Suppressor macrophage treated with lipopolysaccharide for 4 hours (primary cell): ENCODE measurements at places on chromosomes 11 and 22.

DNA sequence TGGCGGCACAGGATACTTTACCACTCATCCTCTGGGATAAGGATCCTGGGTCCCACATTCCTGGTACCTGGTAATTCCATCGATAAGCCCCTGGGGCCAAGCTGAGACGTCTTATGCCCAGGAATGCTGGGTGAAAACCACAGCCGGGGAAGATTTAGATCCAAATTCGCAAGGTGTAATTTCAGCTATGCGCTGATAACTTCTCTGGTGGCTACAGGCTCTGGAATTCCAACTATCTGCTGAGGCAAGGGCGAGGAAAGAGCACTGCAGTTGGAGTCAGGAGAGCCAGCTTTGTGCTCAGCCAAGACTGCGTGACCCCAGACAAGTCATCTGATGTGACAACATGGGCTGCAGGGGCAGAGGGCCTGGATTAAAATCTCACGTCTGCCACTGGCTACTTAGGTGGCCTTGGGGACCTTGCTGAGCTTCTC lies 9.9 kb upstream of the MYEOV start:
- no peak for DNase-seq

- DNase-seq: no peak
Observed at GRCh38 chr11:47261291-47261800, 3.5 kb downstream of the NR1H3 start.

- DNase-seq: no peak
Observed at GRCh38 chr11:5536482-5536881, 11.9 kb downstream of the OR52H1 start.

DNA sequence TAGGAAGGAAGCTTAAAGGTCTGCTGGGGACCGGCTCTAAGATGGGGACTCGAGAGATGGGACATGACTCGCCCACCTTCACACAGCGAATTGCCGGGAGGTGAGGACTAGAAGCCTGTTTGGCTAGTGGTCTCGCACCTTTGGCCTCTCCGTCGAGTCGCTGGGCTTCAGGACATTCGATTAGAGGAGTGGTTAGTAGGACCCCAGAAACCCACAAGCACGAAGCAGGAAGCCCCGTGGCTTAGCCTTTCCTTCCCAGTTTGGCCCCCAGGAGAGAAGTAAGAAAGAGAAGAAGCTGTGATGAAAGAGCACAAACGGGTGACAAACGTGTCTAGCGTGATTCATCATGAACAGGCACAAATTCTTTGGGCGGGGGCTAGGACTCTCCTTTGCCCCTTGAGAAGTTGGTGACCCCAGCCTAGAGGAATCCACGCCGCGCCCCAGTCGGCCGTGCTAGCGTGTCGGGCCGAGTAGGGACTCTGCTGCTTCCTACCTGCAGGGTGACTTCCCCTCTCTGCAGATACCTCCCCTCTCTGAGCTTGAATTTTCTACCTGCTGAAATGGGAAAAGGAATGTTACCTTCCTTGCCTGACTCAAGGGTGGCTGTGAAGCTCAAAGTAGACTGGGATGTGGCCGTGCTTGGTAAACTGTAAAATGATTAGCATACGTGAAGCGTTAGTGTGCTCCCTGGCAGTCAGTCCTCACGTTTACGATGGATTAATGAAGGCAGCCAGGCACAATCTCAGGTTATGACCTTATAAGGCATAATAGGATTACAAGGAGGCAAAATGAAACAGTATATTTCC lies 1.1 kb upstream of the ADM start:
- peak; percentile 92 for DNase-seq

DNA sequence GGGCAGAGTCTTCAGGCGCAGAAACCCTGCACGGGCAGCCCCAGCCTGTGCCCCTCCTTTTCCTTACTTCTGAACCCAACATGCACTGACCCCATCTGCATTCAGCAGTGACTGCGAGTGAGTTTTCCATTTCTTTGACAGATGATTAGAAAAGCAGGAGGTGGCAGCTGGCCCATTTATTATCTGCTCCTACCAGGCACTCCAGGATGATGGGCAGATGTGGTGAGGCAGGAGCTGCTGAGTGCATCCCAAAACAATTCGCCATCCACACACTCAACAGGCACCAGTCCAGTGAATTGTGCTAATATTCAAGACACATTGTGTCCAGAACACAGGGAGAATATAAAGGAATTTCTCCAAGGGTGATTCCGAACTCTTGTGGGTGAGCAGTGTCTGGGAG lies 208.5 kb downstream of the TENM4 start:
- DNase-seq: no peak

- DNase-seq: no peak
Observed at GRCh38 chr11:115092516-115092915, 411.7 kb downstream of the CADM1 start.

DNA sequence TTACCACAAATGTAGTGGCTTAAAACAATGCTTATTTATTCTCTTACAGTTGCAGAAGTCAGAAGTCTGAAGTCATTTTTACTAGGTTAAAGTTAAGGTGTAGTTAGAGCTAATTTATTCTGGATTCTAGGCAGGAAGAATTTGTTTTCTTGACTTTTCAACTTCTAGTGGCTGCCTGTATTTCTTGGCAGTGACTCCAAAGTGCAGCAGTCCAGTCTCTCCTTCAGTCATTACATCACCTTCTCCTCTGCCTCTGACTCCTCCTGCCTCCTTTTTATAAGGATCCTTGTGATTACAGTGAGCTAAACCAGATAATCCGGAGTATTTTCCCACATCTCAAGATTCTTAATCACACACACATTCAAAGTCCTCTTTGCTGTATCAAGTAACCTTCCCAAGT lies 581.4 kb downstream of the KCNA4 start:
- no peak for DNase-seq

GRCh38 chr11:38411149-38411548 lies 1813.1 kb upstream of the RAG2 start:
- no peak for DNase-seq

DNA sequence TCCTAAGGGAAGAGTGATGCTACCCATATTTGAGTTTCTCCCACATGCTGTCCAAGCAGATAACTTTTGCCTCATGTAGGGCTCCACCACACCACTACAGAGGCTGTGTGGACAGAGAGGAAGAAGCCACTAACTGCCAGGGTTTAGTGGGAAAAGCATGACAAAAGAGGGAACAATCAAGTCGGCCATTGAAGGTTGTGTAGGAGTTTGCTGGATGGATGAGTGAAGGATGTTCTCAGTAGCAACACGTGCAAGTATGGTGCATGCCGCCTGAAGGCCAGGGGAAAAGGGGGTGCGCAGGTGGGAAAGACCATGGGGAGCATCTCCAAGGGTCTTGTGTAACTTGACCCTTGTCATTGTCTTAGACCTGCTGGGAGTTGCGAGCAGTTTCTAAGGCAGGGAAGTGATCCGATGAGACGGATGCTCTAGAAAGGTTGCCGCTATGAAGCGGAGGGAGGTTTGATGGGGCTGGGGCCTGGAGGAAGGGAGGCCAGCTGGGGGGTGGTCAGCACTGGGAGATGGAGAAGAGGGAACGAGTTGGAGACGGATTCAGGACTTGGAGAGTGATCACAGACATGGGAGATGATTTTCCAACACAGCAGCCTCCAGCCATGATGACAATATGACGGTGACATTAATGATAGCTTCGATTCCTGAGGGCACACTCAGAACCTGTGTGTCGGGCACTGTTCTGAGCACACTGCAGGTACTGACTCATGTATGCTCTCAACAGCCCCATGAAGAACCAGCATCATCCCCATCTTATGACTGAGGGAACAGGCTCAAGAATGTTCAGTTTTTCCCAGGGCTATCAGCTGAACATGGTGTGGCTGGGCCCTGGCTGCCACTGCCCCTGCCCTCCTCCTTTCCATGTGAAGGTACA lies 53.7 kb downstream of the CD6 start:
- DNase-seq: no peak

- DNase-seq: no peak
Observed at GRCh38 chr11:67588136-67588503, 4.5 kb downstream of the GSTP1 start.

DNA sequence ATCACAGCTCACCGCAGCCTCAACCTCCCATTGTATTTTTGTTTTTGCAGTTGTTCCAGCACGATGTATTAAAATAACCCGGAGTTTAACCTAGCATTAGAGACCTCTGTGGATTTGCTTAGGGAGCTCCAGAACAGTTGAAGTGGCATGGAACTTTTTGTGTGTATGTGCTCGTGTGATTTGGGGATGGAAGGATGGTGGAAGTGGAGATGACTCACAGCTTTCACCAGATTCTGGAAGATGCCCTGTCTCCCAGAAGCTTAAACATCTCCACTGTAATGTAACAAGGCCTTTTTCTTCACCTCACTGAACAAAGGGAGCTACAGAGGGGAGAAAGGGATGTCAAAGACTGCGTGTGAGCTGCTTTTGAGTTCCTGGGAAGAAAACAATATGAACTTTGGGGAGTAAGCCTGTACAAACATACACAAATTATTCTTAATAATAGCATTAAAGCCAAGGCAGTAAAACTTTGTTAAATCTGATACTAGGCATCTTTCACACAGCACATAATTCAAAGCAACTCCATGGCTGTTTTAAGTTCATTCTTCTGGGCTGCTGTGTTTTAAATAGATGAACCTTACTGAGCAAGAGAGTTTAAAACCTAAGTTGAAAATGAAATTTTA lies 226.4 kb downstream of the ADAMTS15 start:
- DNase-seq: no peak

DNA sequence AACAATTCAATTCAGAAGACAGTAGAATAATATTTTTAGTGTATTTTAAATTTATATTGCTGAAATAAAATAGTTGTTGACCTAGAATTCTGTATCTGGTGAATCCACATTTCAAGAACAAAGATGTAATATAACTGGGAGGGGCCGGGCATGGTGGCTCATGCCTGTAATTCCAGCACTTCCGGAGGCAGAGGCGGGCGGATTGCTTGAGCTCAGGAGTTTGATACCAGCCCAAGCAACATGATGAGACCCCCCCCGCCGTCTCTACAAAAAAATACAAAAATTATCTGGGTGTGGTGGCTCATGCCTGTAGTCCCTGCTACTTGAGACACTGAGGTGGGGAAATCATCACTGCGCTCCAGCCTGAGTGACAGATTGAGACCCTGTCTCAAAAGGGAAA lies 72.6 kb downstream of the CD82 start:
- DNase-seq: no peak

GRCh38 chr22:46079861-46080821 lies 70.2 kb upstream of the PPARA start:
- no peak for DNase-seq

DNA sequence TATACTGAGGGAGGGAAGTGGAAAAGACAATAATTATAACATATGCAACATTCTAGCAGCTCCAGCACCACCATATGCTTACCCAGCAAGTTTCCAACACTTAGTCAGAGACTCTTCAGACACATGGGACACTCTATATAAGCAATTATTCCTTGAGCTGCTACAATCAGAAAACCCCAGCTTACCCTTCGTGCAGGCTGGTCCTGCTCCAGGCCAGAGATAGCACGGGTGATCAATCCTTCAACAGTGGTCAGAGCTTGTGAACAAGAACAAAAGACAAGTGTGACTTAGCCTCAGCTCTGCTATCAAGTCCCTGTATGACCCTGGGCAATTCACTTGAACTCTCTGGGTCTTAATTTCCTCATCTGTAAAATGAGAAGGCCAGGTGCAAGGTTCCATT lies 1.5 kb downstream of the ZPR1 start:
- no peak for DNase-seq

GRCh38 chr11:1205987-1206331 lies 16.9 kb upstream of the MUC5B start:
- no peak for DNase-seq

- no peak for DNase-seq
Observed at GRCh38 chr11:77249427-77249826, 52.1 kb downstream of the GDPD4 start.

DNA sequence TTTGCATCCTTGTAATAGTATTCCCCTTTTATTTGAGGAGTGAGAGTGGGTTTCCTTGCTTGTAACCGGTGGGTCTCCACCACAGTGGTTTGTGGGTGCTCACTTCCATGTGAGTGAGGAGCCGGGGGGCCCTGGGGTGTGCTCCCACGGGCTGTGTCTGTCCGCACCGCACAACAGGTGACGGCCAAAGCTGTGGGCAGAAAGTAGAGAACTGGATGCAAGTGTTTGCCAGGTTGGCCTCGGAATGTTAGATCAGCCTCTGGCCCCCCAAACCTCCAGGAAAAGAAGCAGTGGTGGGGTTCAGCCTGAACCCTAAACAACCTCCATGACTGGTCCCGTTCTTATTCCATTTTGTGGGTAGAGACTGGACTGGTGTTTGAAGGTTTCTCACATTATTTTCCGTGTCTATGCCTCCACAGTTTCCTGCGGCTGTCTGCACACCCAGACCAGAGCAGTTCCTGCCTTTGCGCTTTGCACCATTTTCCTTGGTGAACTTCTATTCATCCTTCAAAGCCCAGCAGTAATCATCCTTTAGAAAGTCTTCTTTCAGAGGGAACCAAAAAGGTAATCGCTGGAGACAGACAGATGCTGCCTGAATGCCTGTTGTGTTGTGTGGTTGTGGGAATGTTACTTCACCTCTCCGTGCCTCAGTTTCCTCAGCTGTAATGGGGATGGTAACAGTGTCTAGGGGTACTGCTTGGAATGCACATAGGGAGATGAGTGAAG lies 77.2 kb downstream of the MYEOV start:
- no peak for DNase-seq

- no peak for DNase-seq
Observed at GRCh38 chr11:7655253-7656217, 17.8 kb downstream of the CYB5R2 start.

DNA sequence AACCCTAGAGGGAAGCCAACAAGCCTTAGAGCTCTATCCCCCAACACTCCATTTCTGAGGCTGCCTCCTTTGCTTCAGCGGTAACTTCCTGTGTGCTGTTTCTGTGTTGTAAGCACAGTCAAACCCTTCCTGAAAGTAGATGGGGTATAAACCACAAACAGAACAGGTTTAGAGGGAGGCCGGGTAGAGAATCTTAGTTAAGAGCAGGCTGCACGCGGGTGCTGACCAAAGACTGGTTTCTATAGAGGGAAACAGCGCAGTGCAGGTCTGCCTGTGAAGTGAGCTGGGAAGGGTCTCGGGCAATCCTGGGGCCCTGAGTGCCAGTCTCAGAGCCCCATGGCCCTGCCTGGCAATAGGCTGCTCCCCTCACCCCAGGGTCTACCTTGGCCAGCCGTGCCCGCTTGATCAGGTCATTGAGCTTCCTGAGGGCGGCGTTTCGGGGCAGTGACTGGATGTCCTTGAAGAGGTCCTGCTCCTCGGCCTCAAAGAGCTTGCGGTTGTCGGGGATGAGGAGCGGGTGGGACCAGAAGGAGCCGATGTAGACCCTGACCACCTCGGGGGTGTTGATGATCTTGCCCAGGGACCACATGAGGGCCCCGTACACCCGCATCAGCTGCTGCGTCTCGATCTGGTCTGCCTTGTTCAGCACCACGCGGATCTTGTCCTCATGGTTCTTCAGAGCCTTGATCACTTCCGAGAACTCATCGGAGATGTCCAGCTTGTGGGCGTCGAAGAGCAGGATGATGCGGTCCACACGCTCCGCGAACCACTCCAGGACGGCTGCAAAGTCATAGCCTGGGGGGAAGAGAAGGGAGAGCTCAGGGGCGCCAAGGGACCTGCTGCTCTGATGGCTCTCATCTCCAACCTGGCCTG lies 15.3 kb upstream of the CDC42BPG start:
- DNase-seq: no peak

- peak; percentile 49 for DNase-seq
Observed at GRCh38 chr11:60064111-60064510, 7.6 kb downstream of the MS4A3 start.
